ENCODE measurements at places on chromosomes 6 and 20.

DNA sequence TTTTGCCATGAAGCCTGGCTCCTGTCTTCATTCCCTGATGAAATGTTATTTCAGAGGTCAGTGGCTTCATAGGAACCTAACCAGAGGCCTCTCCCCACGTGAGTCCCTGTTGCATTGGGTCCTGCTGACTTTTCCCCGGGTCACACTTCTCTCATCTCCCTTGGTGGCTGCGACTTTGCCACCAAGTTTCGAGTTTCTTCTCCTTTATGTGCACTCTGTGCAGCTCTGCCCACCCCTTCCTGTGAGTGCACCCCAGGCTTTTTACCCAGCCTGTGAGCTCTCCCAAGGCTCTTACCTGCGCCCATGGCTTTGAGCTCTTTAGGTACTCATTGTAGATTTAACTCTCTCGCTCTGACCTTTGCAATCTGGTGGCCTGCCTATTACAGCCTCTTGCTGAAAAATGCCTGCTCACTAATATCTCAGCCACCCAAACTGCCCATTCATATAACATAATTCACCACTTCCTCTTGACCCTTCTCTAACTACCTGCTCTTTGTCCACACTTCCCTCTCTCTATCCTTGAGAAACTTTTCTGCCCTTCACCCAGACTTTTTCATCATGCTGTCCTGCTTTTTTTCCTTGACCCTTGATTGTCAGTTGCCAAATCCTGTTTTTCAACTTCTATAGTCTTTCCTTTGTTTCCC lies 105.9 kb downstream of the SASH1 start:
- no peak for DNase-seq

DNA sequence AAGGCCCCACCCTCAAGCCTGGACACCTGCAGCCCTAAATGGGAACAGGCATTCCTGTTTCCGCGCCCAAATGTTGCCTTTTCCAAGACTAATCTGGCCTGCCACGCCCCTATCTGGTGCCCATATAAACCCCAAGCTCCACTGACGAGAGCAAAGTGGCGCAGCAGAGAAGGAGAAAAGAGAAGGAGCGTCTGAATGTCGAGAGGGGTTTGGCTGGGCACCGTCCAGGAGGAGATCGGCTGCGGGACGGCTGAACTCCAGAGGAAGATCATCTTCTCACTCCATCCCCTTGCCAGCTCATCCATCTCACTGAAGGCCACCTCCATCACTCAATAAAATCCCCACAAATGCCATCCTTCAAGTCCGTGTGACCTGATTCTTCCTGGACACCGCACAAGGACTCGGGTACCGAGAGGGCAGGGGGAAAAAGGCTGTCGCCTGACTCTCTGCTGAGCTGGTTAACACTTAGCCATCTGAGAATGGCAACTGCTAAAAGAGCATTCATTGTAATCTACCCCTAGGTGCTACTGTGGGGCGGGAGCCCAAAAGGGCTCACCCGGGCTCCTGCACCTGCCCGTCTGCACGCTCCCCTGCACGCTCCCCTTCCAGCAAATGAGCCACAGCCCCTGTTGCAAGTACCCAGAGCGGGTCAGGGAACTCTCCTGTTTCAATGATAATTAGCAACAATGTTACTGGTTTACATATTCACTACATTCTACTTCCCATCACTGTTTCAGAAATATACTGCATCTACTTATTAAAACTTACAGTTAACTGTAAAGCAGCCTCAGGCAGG lies 23.5 kb downstream of the TAF4 start:
- no peak for DNase-seq

- DNase-seq: no peak
Observed at GRCh38 chr6:6793388-6794250, 205.1 kb downstream of the LY86 start.

GRCh38 chr20:33765592-33765991 lies 33.8 kb downstream of the ZNF341 start:
- DNase-seq: no peak

DNA sequence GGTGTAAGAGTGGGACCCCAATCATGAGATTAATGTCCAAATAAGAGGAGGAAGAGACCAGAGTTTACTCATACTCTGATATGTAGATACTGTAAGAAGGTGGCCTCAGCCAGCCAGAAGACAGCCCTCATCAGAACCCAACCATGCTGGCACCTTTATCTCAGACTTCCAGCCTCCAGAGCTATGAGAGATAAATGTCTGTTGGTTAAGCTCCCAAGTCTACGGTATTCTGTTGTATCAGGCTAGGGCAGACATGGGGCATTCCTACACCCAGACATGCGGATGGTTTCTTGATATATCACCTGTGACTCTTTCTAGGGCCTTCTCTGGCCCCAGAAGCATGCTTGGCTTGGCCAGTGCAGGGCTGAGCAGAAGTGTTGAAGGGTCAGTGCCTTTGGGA lies 247.4 kb upstream of the RIN2 start:
- DNase-seq: no peak

- DNase-seq: no peak
Observed at GRCh38 chr6:32436995-32437836, 2.5 kb upstream of the HLA-DRA start.

GRCh38 chr6:119147101-119148053 lies 68.9 kb upstream of the FAM184A start:
- peak; percentile 56 for DNase-seq

DNA sequence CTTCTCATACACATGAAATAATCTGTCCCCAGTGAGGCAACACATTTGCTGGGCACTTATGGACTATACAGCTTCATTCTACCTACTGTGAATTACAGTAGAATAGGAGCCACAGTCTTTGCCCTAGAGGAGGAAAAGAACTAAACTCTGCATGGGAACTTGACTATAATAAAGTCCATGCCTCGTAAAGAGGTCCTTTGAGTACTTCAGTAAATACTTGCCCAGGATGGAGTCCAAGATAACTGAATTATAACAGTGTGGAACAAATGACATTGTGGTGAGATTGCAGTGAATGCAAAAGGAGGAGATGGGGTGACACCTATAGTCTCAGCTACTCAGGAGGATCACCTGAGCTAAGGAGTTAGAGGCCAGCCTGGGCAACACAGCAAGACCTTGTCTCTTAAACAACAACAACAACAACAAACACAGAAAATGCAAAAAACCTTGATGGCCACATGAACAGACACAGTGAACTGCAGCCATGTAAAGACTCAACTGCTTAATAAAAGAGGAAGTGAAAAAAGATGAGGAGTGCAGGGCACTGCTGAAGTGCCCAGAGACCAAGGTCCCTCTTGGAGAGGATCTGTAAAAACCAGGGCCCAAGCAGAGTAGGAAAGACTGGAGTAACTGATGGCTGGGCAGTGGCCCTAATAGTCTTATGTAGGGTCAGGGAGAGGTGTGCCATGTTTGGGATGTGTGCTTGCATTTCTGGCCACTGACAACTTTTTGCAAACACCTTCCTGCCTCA lies 3.7 kb downstream of the MRPS18A start:
- DNase-seq: no peak

DNA sequence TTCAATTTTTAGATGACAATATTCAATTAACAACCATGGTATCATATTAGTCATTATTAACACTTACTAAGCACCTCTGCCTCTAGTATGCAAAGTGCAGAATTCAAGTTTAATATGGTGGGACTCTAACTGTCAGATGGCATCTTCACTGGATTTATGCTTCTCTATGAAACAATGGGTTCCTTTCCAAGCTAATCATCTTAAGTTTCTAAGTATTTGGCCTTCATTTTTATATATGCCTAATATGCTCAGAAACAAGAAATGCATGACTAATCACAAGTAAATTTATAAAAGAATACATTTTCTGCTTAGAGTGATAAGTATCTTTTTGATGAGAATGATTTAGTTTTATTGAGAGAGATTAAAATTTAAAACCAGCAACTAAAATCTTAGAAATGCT lies 144.7 kb downstream of the HIVEP2 start:
- DNase-seq: no peak

GRCh38 chr20:39299783-39300182 lies 337.6 kb downstream of the DHX35 start:
- DNase-seq: no peak

- DNase-seq: no peak
Observed at GRCh38 chr20:52847029-52847660, 125.0 kb upstream of the TSHZ2 start.

GRCh38 chr20:14992153-14992552 lies 654.7 kb upstream of the FLRT3 start:
- DNase-seq: no peak

DNA sequence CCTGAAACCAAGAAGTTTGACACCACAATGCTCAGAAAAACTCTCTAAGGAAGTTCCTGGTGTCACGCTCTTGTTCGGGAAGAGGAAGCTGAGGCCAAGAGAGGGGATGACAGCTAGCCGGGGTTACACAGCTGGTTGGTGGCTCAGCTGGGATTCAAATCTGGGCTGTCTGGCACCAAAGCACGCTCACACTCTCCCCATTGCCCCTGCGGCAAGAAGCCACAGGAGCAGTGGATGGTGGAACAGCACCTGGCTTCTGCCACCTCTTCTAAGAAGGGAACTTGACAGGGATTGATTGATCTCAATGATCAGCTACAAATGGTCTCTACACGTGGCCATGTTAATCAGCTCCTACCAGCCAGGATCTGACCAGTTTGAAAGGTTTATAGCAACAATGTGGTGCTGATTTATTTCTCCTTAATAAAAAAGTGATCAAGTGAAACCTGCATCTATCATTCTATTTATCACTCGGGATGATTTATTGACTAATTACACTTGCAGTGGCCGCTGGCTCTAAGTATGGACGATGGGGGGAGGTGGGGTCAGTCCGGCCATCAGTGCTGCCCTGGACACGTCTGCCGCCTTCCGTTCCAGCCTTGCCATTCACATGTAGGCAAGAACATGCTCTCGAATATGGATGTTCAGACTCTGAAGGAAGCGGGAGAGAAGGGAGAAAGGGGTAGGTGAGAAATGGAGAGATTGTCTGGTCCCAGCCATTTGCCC lies 71.9 kb upstream of the TOP1 start:
- no peak for DNase-seq

DNA sequence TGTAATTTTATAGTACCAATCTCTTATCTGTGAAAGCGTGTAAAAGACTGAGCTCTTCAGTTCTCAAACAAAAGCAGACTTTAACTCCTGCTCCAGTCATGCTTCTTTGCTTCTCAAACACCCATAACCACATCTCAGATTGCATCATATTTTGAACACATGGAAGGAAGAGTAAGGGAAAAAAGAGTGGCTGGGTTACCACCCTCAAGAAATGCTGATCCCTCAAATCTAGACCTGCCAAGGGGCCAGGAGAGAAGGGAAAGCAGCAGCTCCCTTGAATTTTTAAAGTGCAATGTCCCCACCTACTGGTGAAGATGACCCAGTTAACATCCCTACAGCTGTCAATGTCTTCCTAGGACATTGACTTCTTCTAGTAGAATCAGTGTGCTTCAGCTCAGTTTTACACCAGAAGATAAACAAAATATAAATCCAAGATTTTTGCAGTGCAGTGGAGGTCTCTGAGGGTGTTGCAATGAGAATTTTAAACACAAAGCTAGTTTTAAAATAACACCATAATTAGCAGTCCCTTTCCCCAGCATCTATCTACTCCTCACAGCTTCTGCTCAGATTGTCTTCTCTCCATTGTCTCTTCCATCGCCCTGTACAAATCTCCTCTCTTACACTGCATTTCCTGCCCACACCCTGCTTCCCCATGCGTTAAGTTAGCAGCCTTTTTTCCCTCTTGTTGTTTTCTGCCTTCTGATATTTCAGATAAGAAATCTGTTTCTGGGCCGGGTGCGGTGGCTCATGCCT lies 22.6 kb upstream of the HLA-DQB2 start:
- peak; percentile 28 for DNase-seq

- no peak for DNase-seq
Observed at GRCh38 chr6:16564436-16564835, 196.8 kb downstream of the ATXN1 start.

- DNase-seq: no peak
Observed at GRCh38 chr6:124099520-124099919, 295.9 kb downstream of the NKAIN2 start.

- no peak for DNase-seq
Observed at GRCh38 chr20:45098103-45098773, 2.7 kb downstream of the KCNS1 start.

GRCh38 chr20:11906626-11907480 lies 10.8 kb upstream of the BTBD3 start:
- DNase-seq: no peak

DNA sequence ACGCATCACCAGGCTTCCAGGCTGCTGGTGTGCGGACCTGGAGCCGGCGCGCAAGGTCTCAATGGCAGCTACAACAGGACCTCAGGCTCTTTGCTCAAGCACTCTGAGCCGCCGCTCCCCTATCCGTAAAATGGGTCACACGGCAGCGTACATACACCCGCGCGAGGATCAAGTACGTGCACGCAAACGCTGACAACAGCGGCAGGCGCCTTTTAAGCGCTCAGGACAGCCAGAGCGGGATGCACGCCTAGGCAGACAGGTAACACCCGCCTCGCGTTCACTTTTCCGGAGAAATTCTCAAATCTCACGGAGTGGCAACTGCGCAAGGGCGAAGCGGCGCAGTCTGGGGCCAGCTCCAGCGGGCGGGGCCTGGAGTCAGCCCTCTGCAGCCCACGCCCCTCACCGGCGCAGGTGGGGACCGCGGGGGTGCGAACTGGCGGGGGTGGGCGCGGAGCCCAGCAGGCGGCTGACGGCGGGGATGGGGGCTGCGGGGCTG lies 535 bp downstream of the EXOC2 start:
- DNase-seq: peak; percentile 64

DNA sequence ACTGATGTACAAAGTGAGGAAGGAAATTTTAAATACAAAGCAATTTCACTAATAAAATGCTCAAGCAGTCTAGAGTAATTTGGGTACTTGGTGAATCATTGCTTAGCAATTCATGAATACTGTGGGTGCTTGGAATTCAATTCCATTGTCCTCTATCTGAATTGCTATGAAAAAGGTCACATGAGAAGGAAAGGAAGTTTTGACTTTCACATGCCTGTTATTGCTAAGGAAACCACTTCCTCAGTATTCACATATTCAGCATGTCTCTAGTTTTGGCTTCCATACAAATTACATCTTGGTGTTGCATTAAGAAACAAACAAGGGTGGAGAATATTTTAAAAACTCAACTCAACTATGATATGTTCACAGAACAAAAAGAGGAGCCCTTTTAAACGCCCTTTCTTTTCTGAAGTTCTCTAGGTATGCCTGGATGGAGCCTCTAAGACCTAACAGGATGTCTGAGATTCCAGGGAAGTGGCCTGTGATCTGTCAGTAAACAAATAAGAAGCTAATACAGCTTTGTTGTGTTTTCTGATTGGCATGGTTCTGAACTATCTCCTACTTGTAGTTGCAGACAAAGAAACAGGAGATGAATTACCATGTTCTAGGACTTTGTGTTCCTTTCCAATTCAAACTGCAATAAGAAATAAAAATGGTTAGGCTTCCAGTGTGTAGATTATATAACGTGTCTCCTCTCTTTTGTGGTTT lies 190.4 kb downstream of the OGFRL1 start:
- DNase-seq: no peak

All from transverse colon (tissue), 4 donors.